ENCODE measurements at places on chromosomes 12 and 14.

DNA sequence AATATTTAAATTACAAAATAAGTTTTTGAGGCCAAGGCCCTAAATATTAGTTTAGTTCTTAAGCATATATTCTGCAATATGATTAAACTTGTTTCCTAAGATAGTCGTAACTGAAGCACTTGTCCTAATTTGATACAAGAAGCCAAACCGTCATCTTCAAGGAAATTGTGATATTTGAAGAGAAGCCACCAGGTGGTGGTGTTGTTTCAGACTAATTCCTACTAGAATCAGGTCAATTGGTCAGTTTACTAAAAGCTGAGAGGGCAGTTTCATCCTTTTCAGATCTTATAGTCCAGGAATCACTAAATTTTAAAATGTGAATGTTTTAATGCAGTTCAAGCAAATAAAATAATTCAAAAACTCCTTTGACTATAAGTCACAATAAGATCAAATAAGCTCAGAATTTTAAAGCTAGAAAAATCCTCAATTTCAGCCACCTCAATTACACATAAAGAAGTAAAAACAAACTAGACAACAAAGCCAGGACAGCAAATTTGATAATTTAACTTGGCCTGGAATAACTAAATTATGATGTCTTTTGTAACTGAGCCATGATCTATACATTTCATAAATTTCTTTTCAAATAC, 7.1 kb upstream of the ARL1 start:
- DNase-seq = peak; percentile 86

DNA sequence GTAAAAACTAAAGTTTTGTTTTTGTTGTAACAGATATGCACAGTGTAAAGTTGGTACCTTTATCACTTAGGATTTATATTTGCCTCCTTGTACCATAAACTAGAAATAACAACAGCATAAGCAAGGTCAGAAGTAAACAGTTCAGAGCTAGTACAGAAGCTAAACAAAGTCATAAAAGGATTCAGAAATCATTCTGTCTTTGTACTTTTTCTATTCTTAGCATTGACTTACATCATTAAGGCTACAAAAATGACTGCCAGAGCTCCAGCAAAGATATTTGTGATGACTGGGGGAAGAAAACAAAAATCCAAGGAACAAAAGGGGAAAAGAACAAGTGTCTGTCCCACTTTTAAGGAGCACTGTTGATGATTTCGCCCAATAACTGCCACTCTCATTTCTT, 347.2 kb downstream of the CCDC91 start:
- DNase-seq = no peak

DNA sequence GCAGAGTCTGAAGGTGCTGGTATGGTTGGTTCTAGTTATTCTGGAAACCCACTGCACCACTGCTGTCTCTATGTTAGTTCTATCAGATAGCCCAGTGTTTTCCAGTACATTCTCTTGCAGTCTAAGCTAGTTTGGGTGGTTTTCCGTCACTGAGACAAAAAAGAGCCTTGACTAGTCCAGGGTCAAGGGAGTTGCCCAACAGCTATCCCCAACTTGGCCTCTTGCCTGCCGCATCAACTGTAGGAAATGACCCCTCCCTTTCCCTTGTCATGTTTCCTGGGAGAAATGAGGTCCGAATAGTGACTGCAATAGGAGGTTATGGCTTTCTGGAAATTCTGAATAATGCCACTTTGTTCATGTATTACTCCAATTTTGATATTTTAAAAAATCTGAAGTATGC, 160.4 kb downstream of the EFCAB11 start:
- DNase-seq = no peak

DNA sequence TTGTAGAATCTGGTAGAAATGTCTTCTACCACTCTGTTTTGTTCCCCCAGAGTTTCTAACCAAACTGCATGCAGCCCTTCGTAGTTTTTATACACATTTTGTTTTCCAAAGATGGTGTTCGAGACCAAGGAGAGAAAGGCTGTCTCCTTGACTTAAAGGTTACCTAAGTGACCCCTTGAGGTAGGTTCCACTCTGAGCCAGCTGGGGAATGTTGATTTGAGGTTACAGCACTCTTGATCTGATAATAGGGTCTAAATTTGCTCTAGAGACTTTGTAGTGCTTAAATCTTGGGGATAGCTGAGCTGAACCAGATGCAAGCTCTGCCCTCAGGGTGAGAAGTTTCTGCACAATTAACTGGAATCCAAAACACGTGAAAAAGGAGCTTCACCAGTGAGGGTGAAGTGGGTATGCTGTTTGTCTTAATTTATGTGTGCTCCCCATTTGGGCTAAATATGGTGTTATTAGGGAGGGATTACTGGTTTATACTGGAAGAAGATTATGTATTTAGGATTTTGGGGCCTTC, 3.1 kb downstream of the TMBIM6 start:
- no peak for DNase-seq

- no peak for DNase-seq
These were observed 38.0 kb downstream of the CHGA start for GRCh38 chr14:92960706-92961566.

DNA sequence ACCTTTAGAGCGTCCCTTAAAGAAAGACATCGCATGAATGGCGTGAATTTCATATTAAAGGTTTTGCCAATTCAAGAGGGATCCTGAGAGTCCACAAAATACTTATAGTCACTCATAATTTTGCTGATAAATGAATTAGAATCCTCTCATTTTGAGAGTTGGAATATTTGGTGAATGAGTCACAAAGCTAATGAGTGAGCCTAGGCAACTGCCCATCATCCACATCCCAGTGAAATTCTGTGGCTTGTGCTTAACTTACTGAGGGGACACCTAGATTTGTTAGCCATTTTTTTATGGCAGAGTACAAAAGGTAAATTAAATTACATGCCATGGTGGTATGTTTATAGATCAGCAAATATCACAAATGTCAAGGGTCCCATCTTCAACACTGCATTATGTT, 12.7 kb upstream of the NOXRED1 start:
- DNase-seq = no peak

DNA sequence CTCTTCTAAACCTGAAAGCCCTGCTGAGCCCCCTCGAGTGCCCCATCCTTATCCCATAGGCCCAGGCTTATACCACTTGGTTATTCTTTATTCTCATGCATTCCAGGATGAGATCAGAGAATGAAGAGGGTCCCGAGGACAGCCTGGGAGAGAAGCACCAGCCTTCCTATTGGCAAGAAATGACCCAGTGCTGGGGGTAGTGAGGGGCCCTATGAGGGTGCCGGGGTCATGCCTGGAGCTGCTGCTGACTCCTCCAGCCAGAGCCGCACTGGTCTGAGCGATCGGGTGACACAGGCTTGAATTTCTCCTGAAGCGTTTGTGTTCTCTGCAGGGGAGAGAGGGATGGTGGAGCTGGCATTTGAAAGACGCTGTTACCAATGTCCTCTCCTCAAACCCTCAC, 18.1 kb downstream of the MORN3 start:
- no peak for DNase-seq
